Activated CD8-positive, alpha-beta memory T cell treated with anti-CD3 and anti-CD28 coated beads, Interleukin-2, amount 10 ng/mL, durations not matched to agents 7 days and 5 days (primary cell): ENCODE measurements at places on chromosomes 6 and 20.

DNA sequence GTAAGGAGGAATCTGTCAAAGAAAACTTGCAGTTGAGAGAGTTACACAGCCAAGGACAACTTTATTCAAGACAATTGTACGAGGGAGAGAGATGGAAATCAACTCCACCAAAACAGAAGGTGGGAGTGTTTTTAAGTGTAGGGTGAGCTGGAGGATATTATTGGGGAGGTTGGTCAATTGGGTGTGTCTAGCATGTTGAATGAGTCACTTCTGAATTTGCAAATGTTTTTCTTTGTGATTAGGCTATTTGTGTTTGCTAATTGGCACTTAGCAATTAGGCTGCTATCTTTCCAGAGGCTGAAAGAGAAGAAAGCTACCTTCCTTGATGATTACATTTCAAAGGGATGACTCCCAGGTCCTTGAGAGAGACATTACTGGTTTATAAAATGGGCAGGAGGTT is 441.1 kb downstream of the MEI4 start:
- no peak for DNase-seq

GRCh38 chr20:61497029-61497627 is 245.1 kb downstream of the CDH4 start:
- DNase-seq: no peak

- no peak for DNase-seq
Measured at GRCh38 chr6:43849844-43850243, 79.8 kb downstream of the VEGFA start.

DNA sequence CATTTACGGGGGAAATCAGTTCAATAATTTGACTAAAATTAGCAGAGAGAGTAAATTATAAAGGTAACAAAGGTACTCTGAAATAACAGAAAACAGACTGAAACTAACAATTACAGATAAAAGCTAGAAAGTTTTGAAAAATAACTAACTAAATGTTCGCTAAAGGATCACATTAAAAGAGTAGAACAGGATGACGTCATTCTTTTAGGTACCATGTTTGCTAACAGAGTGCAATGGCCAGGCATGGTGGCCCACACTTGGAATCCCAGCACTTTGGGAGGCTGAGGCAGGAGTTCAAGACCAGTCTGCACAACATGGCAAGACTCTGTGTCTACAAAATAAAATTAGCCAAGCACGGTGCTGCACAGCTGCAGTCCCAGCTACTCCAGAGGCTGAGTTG is 212.3 kb upstream of the CDYL start:
- DNase-seq: no peak

DNA sequence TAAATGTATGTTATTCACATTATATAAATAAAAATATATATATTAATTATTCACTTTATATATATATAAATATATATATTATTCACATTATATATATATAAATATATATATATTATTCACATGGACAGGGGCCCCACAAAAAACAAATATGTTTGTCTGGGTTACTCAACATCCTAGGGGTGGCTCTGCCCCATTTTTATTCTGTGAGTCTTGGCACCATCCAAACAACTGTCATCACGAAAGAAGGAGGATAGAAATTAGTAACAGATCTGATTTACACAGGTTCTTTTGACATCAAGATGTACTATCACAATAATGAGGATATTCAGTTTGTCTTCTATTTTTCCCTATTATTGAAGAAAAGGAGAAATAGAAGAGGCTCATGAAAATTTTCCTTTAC is 187.3 kb downstream of the GPX5 start:
- no peak for DNase-seq

DNA sequence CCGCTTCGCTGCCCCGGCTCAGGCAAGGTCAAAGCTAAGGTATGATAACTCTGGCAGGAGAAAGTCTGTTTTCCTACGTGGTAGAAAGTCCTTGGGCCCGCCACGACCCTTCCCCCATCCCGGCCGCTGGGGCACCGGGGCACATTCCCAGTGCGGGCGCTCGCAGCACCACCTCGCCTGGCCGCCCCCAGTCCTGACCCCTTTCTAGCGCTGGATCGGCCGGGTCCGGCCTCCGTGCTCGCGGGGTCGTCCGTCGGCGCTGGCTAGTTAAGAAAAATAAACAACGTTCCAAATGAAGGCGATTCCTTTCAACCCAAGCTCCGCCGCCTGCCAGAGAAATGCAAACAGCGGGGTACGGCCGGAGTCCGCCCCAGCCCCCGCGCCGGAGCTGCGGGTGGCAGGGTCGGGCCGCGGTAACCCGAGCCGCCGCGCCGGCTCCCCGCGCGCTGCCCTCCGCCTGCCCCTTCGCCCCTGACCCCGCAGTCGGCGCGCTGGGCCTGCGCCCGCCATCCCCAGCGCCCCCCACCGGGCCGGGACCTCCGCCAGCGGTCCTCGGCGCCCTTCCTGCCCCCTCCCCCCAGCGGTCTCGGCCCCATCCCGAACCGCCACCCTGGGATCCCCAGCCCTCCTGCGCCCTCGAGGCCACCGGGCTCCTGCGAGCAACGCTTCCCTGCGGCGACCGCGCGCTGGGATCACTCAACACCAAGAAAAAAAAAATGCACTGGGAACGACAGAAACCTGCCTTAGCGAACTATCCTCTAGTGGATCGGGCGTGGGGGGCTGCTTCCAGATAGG is 37.6 kb downstream of the NCR2 start:
- no peak for DNase-seq

GRCh38 chr6:135146162-135146934 is 34.8 kb upstream of the MYB start:
- DNase-seq: no peak

DNA sequence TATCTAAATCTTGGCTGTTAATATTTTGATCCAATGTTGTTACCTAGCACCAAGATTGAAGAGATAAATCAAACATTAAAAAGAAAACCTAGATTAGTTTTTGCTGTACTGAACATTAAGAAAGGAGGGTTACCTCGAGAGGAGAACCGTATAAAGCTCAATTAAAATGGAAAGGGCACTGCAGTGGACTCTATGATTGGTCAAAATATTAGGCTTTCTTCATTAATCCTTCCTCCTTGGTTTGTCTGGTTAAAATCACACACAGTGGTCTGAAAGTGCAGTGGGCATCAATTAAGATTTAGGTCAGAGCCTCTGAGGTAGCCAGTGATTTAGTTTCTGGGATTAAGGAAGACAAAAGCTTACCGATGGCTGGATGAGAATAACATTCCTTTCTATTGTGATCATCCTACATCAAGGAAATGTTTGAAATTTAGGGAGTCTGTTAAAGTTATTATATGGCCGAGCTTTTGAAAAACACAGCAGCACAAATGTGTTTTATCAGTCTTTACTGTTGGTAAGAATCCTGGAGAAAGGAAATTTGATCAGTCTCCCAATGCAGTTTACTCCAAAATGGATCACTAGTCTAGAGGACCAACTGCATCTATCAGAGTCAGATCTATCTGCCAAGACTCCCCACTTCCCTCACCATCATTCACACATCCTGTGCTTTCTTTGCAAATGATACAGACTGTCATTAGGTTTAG is 134.6 kb upstream of the NEDD9 start:
- no peak for DNase-seq

DNA sequence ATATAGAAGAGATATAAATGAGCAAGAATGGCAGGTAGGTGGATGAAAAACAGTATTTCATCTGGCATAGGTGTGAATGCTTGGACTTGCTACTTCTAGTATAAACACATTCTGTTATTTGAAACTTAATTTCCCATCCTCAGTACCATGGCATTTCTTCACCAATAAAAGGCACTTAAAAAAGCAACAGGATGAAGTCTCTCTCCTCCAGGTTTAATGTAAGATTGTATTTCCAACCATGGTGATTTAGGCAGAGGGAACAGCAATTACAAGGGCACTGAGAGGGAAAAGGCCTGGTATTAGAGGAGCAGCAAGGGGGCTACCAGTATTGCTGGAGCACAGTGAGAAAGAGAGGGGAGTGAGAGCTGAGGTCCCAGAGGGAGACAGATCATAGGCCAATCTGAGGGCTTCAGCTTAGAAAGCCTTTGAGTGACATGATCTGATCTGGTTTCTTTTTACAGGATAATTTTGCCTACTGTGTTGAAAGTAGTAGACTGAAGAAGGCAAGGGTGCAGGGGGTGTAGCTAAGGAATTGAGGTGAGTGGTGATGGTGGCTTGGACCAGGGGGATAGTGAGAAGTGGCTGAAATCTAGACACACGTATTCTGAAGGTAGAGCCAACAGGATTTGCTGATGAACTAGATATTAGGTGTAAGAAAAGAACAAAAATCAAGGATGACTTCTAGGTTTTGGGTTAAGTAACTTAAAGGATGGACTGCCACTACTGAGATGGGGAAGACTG is 67.8 kb upstream of the SMIM29 start:
- DNase-seq: no peak

- DNase-seq: no peak
Measured at GRCh38 chr20:15760001-15760621, 813.1 kb downstream of the KIF16B start.

GRCh38 chr6:150788089-150788488 is 77.4 kb upstream of the MTHFD1L start:
- DNase-seq: no peak
